ENCODE measurements at places on chromosomes 13 and 19.
A peak's percentile ranks its signal among the peaks of the same experiment; 100 is the strongest.

GRCh38 chr13:88958821-88959220, 1287.7 kb downstream of the SLITRK5 start:
- DNase-seq, result no peak

GRCh38 chr19:52518646-52519045, 8.8 kb upstream of the ZNF808 start:
- DNase-seq, result no peak

- DNase-seq, result peak; percentile 45
Observed at GRCh38 chr13:110155072-110155471, 151.9 kb downstream of the COL4A1 start.

DNA sequence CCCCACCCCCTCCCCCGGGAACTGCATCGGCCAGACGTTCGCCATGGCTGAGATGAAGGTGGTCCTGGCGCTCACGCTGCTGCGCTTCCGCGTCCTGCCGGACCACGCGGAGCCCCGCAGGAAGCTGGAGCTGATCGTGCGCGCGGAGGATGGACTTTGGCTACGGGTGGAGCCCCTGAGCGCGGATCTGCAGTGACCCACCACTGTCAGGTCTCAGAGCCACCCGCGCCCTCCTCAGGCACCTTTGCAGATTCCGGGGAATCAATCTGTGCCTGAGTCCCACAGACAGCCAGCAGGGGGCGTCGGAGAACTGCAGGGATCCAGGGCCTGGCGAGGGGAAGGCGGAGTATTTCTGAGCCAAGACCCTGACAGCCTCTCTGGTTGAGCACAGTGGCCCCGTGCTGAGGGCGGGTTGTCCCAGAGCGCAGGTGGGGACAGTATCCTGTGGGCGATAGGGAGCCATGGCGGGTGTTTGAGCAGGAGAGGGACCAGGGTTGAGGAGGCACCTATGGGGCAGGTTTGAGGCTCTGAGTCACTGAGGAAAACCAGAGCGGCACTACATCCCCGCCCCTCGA, 30.4 kb upstream of the CYP4F8 start:
- DNase-seq, result peak; percentile 95

- peak; percentile 70 for DNase-seq
Observed at GRCh38 chr13:29503041-29503837, 92.2 kb downstream of the SLC7A1 start.

DNA sequence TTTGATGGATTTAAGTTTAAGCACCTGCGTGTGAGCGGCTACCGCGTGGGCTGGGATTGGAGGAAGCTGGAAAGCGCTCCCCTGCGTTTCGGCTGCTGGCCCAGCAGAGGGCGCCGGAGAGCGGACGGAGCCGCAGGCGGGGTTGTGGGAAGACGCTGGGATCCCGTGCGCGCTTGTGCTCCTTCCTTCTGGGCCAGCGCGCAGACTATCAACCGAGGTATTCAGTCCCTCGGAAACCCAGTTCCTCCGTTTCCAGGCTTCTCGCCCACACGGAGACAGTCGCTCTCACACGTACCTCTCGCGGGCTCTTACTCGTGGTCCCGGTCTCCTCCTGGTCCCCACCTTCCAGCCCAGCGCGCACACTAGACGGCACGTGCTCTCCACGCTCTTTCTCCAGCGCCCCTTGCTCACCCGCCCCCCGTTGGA, 28.8 kb downstream of the EPN1 start:
- peak; percentile 83 for DNase-seq

DNA sequence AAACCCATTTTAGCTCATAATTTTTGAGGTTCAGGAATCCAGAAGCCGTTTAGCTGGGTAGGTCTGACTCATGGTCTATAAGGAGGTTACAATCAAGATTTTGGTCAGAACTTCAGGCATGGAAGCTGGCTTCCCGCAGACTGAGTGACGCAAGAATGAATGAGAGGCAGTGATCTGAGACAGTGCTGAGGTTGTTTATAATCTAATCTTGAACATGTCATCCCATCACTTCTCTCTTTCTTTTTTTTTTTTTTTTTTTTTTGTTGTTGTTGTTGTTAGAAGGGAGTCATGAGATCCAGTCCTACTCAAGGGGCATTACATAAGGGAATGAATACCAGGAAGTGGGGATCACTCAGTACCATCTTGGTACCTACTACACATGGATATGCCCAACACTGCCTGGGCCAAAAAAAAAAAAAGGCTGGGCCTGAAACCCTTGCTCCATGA, 217.4 kb downstream of the DLEU7 start:
- no peak for DNase-seq

DNA sequence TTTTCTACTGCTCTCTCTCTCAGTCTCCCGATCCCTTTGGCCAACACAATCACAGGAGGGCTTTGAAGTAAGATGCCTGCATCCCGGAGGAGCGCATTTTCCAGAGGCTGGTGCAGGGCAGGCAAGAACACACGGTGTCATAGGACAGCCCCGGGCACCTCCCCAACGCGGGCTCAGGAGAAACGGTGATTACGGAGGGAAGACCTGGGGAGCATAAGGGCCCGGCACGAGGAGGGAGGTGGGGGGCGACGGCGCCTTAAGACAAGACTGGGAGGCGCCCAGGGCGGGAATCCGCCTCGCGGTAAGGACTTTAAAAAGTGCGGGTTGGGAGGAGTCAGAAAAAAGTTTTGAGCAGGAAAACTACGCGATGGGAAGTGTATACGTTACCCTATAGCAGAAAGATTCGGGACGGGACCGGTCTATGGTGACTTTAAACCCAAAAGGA, 18.7 kb upstream of the ZNF888 start:
- peak; percentile 45 for DNase-seq

Measured in WTC11 (cell line).